Thyroid gland (tissue), 4 donors: ENCODE measurements at places on chromosomes 7 and 10. TPM values are rescaled to one million over a fixed set of nuclear protein-coding genes. Genes with fewer than 3 reads are reported as not detected.

- DNase-seq: no peak
- no peaks in the 10 kb centered on the region for H3K36me3 ChIP-seq
- H3K27ac ChIP-seq: no peak overlapping the region
- H3K4me3 ChIP-seq: no peak overlapping the region
- no peaks in the 10 kb centered on the region for H3K27me3 ChIP-seq
Observed at GRCh38 chr7:16905300-16906044, 23.7 kb upstream of the AGR3 start.

DNA sequence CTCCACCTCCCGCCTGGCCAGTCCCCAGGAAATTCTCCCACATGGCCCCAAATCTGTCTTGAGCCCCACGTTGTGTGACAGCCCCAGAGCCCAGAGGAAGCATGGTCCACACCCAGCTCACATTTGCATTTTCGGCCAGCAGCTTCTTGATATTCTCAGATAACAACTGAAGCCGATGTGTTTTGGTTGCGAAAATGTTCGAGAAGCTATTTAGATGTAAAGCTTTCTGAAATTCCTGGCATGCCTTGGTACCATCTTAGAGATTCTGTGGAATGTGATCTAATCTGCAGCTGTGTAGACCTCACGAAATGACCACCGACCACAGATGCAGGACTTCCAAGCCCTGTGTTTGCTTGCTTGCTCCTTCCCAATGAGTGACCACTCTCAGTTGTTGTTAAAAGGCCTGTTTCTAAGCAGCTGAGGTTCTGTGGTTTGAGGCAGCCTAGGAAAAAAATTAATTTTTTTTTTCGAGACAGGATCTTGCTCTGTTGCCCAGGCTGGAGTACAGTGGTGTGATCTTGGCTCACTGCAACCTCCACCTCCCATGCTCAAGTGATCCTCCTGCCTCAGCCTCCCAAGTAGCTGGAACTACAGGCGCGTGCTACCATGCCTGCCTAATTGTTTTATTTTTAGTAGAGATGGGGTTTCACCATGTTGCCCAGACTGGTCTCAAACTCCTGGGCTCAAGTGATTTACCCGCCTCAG, 8.8 kb downstream of the SLC4A2 start:
- H3K4me1 ChIP-seq: no peaks in the 10 kb centered on the region
- H3K4me3 ChIP-seq: no peak overlapping the region
- DNase-seq: no peak
- H3K36me3 ChIP-seq: peaks cover 84% of the 10 kb centered on the region

GRCh38 chr10:807163-807957, 117.9 kb upstream of the DIP2C start:
- H3K4me3 ChIP-seq: no peak overlapping the region
- no peak overlapping the region for H3K27ac ChIP-seq
- H3K4me1 ChIP-seq: no peaks in the 10 kb centered on the region
- H3K36me3 ChIP-seq: peaks cover 33% of the 10 kb centered on the region

- no peak for DNase-seq
- H3K4me3 ChIP-seq: no peak overlapping the region
- H3K27me3 ChIP-seq: no peaks in the 10 kb centered on the region
Observed at GRCh38 chr10:111344804-111345203, 268.0 kb downstream of the ADRA2A start.

DNA sequence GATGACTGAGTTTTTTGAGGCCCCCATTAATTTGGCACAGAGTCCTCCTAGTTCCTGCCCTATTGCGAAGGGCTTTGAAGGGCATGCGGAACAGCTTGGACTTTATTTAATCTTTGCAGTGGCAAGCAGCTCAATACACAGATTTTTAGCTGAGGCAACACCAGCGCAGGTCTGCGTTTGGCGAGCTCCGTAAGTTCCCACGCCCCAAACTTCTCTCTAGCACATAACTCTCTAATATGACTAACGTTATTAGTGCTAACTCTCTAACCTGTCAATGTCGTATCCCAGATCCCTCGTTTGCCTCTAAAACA, 366 bp upstream of the TAF3 start:
- no peaks in the 10 kb centered on the region for H3K27me3 ChIP-seq
- DNase-seq: no peak
- peak overlapping the region; percentile 51 for H3K27ac ChIP-seq
- H3K36me3 ChIP-seq: no peaks in the 10 kb centered on the region
- peak overlapping the region; percentile 97 for H3K4me3 ChIP-seq

- no peak overlapping the region for H3K4me3 ChIP-seq
- no peaks in the 10 kb centered on the region for H3K36me3 ChIP-seq
- peak; percentile 23 for DNase-seq
Observed at GRCh38 chr7:115216652-115217051, 294.8 kb downstream of the MDFIC start.

DNA sequence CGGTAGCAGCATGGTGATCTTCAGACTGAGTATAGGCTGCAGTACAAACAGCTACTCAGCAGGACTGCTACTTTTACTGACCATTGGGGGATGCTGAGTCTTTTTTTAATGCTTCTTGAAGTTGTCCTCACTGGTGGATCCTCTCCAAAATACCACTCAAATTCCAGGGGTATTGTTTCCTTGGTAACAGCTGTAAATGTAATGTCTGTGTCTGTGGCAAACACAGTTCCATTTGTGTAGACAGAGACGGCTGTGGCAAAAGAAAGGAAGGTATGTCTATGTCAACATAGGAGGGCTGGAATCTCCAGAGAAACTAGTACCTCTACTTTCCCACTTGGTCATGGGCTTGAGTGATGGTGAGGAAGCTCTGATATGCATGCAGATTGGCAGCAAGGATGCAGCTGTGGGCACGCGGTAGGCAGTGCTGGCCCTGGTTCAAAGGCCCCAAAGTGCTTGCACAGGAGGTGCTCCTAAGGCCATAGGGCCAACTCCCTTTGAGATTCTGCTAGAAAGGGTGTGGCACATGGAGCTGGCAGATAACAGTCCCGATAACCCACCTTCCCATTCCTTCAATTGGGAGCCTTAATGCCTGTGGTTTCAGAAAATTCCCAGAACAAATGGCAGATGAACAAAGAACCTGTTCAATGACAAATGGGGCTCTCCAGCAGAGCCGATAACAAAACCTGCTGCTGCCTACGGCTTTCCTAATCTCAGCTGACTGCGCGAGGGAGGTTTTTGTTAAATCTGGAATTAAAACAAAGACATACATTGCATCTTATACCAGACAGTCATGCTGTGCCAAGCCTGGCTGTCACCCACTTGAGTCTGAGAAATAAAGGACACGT, 43.0 kb downstream of the PKD1L1 start:
- no peak for DNase-seq
- H3K4me3 ChIP-seq: no peak overlapping the region
- H3K27me3 ChIP-seq: no peaks in the 10 kb centered on the region

DNA sequence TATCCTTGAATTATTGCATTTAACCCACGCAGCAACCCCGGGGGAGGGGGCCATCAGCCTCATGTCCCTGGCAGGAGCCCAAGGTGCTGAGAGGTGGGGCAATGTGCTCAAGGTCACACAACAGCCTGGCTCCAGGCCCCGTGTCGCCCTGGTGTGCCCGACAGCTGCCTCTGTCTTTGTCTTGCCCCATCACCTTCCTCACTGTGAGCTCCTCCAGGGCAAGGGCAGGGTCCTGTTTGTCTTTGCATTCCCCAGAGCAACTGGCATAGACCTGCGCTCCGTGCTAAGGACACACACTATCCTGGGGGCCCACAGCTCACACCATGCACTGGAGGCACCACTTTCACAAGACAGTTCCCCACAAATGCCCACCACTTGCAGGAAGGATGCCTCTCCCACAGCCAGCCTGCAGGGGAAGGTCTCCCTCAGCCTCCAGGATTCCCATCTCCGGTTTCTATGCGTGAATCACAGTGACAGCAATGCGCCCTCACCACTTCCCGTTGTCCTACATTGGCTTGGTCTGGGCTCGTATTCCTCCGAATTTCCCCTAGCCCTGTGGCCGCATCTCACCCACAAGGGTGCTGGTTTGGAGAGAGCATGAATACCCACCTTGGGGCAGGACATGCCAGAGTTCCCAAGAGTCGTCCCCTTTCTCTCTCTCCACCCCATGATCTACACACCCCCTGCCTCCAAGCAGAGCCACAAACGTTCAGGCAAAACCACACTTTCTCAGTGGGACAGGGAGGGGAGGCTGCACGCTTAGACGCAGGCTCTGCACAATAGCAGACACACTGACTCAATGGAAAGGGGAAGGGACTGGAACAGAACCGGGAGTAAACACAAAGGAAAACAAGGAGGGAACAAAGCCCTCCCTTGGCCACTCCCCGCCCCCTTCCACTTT, 10.3 kb downstream of the ITPRIP start:
- peak; percentile 31 for DNase-seq
- peak overlapping the region; percentile 98 for H3K27ac ChIP-seq
- H3K4me3 ChIP-seq: no peak overlapping the region

- DNase-seq: no peak
- no peaks in the 10 kb centered on the region for H3K27me3 ChIP-seq
- no peaks in the 10 kb centered on the region for H3K4me1 ChIP-seq
- no peak overlapping the region for H3K27ac ChIP-seq
Observed at GRCh38 chr10:52082307-52082706, 231.8 kb upstream of the DKK1 start.

DNA sequence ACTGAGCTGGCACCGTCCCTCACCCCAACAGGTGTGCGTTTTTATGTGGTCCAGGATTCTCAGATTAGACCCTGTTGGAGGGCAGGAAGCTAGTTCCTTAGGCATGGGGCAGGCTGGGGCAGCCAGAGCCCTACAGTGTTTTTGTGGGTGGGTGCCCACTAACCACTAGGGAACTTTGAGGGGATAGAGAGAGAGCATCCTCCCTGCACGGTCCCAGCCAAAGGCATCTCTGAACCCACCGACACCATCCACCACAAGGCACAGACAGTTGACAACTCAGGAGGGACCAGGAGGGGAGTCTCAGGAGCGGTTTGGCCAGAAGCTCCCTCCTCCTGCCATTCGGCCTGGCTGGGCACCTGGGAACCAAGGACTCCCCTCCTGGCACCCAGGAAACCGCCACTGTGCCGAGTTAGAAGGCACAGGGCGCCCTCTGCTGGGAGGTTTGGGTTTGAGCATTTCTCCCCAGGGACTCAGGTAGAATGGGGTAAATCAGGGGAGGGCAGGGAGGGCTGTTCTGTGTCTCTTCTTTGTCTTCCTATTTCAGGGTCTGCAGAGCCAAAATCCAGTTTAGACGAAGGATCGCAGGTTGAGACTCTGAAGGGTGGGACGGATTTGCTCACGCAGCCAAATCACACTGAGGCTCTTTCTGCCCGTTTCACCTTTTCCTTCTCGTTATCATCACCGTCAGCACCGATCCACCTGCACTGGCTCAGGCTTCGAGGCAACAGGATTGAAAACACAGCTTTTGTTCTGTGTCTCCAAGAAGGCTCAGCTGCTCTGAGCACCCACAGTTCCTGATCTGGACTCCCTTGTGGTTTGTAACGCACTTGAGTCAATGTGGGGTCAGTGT, 84.8 kb upstream of the COL13A1 start:
- no peak overlapping the region for H3K27ac ChIP-seq
- peak; percentile 69 for DNase-seq
- H3K4me3 ChIP-seq: no peak overlapping the region
- H3K4me1 ChIP-seq: no peaks in the 10 kb centered on the region
- H3K27me3 ChIP-seq: no peaks in the 10 kb centered on the region

- peak overlapping the region; percentile 74 for H3K27ac ChIP-seq
- peaks cover 80% of the 10 kb centered on the region for H3K4me1 ChIP-seq
- H3K27me3 ChIP-seq: no peaks in the 10 kb centered on the region
- H3K4me3 ChIP-seq: no peak overlapping the region
- no peaks in the 10 kb centered on the region for H3K36me3 ChIP-seq
- no peak for DNase-seq
Observed at GRCh38 chr7:101880282-101881054, 63.0 kb downstream of the CUX1 start.

GRCh38 chr7:64618785-64619456, 47.0 kb upstream of the ZNF107 start:
- no peaks in the 10 kb centered on the region for H3K27me3 ChIP-seq
- no peak overlapping the region for H3K27ac ChIP-seq
- H3K4me3 ChIP-seq: no peak overlapping the region
- H3K4me1 ChIP-seq: no peaks in the 10 kb centered on the region

GRCh38 chr7:135558337-135558767, 635 bp downstream of the NUP205 start:
- H3K4me3 ChIP-seq: peak overlapping the region; percentile 72
- H3K36me3 ChIP-seq: no peaks in the 10 kb centered on the region
- H3K4me1 ChIP-seq: peaks cover 10% of the 10 kb centered on the region
- peak overlapping the region; percentile 85 for H3K27ac ChIP-seq
- peak; percentile 42 for DNase-seq

DNA sequence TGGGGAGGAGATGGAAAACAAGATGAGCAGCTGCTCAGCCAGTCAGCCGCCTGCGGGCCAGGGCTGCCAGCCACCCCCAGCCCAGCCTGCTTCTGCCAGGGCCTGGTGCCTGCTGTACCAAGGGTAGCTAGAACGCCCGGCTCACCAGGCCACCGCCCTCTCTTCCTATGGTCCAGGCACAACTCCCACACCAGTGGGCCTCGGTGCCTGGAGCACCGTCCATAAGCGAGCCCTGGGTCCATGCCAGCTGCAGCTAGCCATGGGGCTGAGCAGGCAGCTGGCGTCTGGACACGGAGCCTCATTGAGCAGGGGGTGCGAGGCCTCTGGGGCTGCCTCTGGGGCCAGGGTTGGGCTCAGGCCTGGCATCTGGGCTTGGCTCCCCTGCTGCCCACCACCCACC, 8.5 kb upstream of the RABGEF1 start:
- no peaks in the 10 kb centered on the region for H3K36me3 ChIP-seq
- no peaks in the 10 kb centered on the region for H3K27me3 ChIP-seq
- H3K27ac ChIP-seq: no peak overlapping the region
- H3K4me1 ChIP-seq: no peaks in the 10 kb centered on the region
- H3K4me3 ChIP-seq: no peak overlapping the region

GRCh38 chr10:105843786-105844185, 1202.7 kb downstream of the SORCS3 start:
- no peaks in the 10 kb centered on the region for H3K36me3 ChIP-seq
- no peak for DNase-seq
- no peaks in the 10 kb centered on the region for H3K27me3 ChIP-seq
- no peak overlapping the region for H3K4me3 ChIP-seq

- no peaks in the 10 kb centered on the region for H3K27me3 ChIP-seq
- H3K4me3 ChIP-seq: no peak overlapping the region
- no peak for DNase-seq
- no peak overlapping the region for H3K27ac ChIP-seq
- H3K4me1 ChIP-seq: no peaks in the 10 kb centered on the region
- H3K36me3 ChIP-seq: no peaks in the 10 kb centered on the region
Observed at GRCh38 chr10:1643908-1644179, 93.5 kb downstream of the ADARB2 start.

GRCh38 chr7:123552641-123553040, 5.0 kb downstream of the NDUFA5 start:
- H3K36me3 ChIP-seq: no peaks in the 10 kb centered on the region
- H3K27ac ChIP-seq: no peak overlapping the region
- no peak overlapping the region for H3K4me3 ChIP-seq

- H3K4me3 ChIP-seq: no peak overlapping the region
- H3K4me1 ChIP-seq: no peaks in the 10 kb centered on the region
- H3K27me3 ChIP-seq: no peaks in the 10 kb centered on the region
- DNase-seq: no peak
- no peak overlapping the region for H3K27ac ChIP-seq
Observed at GRCh38 chr10:1110674-1111119, 54.5 kb downstream of the WDR37 start.

The DUS4L gene
- total RNA-seq: 16.9 TPM

The CHCHD3 gene
- total RNA-seq: 66.0 TPM

The ZNF425 gene
- total RNA-seq: 3.8 TPM
